Ascending aorta (tissue), 2 donors: ENCODE measurements at places on chromosomes 3 and 15.

- DNase-seq, result no peak
Measured at GRCh38 chr3:141904203-141904602, 27.8 kb downstream of the ATP1B3 start.

GRCh38 chr3:56983427-56983826 lies 77.0 kb upstream of the SPATA12 start:
- no peak for DNase-seq

DNA sequence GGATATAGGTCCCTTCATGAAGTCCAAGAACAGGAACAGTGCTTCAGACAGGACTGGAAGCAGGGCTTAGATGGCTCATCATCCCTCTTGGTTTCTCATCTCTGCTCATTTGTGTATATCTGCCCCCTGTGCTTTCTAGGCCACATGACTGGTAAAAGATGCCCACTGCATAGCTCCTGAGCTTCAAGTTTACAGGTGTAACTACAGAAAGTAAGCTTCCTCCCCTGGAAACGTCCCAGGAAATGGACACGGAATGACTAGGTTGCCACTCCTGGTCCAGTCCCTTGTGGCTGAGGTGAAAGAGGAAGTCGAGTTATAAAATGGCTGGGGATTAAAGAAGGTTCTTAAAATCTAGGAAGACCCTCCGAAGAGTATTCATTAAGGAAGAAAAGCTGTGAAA lies 32.5 kb downstream of the MYO5A start:
- DNase-seq, result no peak

- DNase-seq, result no peak
Measured at GRCh38 chr3:37240170-37240945, 66.0 kb upstream of the LRRFIP2 start.

DNA sequence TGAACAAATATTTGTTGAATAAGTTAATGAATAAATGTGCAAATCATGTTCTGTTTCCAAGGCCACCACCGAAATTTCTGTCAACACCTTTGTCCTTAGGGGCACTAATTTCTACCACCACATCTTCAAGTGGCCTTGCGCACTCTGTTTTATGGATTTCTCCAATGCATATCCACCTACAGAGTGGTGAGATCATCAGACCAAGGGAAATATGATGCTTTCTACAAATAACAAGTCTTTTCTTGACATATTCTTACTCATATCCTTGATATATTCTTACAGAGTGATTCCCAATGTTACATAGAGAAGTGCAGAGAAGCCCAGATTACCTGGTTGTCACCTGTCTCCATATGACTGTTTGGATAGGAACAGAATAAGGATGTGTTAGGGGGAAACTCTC lies 36.1 kb upstream of the TMCO5A start:
- no peak for DNase-seq

DNA sequence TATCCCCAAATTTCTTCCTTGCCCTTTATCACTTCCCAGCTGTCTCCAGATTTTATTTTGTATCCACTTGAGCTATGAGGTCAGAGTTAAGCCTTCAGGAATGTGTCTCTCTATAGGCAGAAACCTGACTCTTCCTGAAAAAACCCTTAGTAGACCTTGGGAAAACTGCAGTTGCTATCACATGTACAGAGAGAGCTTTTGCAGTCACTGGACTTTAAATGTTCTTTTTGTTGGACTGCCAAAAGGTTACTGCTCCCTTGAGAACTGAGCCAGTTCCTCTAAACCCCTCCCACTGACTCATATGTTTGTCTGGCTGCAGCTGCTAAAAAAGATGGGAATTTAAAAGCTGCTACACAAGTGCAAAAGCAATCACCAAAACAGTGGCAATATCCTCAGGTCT lies 169.1 kb upstream of the CCDC54 start:
- DNase-seq, result peak; percentile 76

DNA sequence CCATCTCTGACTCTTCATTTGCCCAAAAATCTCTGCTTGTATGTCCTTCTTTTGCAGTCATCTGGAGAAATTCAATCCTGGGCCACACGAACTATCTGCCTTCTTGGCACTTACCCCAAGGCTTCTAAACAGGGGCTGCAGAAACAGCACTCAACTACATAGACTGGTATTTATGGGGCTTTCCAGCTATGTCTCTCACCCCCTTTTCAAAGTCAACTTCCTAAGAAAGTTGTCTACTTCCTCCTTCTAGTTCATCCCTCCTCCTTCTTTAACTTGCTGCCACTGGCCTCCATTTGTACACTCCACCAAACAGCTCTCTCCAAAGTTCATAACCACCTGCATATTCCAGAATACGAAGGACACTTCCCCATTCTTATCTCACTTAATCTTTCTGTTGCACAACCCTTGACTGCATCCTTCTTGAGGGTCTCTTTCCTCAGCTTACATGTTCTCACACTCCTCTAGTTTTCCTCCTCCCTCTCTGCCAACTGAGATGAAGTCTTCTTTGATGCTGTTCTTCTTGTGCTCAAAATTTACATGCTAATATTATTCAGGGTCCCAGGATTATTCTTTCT lies 55.2 kb downstream of the PLD1 start:
- no peak for DNase-seq

GRCh38 chr3:63245726-63246241 lies 32.3 kb upstream of the SYNPR start:
- no peak for DNase-seq

DNA sequence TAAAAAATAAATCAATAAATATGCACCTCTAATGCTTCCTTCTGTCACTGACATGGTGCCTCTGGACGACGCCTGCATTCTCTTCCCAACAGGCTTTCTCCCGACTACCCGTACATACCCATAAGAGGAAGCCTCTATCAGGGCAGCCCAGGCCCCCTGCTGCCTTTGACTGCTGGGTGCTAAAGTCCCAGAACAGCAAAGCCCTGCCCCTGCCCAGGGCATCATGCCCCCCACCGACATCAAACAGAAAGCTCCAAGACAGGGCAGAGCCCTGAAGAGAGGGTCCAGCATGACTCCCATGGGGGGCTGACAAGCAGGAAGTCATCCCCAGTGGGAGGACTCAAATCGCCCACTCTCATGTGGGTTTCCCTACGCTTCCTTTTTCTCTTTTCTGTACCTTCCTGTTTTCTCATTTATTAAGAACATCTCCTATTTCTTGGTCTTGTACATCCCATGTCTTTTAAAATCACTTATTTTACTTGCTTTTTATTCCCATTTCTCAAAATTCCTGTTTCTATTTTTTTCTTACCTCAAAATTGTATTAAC lies 23.4 kb downstream of the XPC start:
- no peak for DNase-seq

DNA sequence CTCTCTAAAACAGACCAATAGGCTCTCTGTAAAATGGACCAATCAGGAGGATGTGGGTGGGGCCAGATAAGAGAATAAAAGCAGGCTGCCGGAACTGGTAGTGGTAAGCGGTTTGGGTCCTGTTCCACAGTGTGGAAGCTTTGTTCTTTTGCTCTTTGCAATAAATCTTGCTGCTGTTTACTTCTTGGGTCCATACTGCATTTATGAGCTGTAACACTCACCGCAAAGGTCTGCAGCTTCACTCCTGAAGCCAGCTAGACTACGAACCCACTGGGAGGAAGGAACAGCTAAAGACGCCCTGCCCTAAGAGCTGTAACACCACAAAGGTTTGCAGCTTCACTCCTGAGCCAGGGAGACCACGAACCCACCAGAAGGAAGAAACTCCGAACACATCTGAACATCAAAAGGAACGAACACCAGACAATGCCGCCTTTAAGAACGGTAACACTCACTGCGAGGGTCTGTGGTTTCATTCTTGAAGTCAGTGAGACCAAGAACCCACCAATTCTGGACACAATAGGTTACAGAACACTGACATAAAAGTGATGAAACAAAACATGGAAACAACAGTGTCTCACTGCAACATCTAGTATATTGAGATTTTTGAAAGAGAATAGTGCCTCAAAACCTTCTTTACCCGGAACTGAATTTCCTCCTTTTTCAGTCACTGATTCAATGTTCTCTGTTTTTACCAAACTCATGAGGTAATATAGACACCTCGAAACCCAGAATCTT lies 28.8 kb upstream of the PLSCR2 start:
- DNase-seq, result no peak

DNA sequence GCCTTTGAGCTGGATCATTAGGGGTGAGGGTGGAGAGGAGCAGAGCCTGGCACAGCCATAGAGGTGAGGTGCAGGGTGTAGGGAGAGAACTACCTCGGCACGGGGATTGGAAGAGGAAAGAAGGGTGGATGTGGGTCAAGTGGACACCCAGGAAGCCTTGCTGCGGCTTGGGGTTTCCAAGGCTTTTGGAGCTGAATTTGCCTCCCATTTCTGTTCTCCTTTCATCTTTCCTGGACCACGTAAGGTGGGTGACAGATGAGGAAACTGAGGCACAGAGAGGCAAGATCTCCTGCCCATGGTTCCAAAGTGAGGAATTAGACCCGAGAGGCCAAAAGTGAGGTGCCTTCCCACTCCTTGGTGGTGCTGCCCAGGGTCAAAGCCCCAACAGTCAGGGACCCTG lies 35.4 kb upstream of the SFMBT1 start:
- no peak for DNase-seq

DNA sequence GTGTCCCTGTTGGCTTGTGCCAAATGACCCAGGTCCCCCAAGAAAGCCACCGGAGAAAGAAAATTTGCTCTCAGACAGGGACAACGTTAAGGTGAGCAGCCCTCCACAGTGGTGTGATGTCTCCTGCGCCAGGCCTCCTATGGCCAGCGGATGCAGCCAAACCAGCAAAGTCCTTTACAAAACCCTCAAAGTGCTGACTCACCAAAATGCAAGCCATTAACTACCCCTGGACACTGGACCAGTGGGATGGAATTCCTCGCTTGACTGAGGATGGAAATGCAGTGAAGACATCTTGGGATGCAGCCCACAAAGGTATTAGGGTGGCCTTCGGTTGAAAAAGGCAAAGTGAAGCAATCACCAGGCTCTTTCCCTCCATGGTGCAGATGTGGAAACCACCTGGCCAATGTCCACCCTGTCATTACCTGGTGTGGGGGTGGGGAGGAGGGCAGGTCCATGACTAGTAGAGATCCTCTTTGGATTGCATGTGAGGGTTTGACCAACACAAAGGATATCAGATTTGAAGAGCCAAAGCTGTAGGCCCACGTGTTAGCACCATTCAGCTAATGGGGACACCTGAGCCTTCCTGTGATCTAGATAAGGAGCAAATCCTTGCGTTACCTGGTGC lies 127.4 kb upstream of the SLC6A11 start:
- DNase-seq, result no peak

DNA sequence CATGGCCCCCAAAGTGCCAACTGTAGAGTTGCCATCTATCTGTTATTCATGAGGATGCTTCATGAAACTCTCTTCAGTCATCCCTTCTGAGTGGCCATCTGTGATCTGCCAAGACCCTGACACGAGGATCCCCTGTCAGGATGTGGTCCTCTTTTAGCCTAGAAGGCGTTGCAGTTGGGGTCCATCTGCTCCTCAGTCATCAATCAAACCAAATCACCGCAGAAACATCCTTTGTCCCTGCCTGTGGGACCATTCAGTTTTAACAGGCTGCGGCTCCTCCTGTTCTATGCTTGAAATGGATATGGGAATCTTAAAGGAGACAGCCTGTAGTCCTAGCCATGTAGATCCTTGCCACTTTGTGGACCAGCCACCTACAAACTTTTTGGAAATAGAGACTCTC lies 5.9 kb upstream of the RPS27L start:
- no peak for DNase-seq

- DNase-seq, result no peak
Measured at GRCh38 chr3:166456286-166456685, 619.1 kb upstream of the BCHE start.

DNA sequence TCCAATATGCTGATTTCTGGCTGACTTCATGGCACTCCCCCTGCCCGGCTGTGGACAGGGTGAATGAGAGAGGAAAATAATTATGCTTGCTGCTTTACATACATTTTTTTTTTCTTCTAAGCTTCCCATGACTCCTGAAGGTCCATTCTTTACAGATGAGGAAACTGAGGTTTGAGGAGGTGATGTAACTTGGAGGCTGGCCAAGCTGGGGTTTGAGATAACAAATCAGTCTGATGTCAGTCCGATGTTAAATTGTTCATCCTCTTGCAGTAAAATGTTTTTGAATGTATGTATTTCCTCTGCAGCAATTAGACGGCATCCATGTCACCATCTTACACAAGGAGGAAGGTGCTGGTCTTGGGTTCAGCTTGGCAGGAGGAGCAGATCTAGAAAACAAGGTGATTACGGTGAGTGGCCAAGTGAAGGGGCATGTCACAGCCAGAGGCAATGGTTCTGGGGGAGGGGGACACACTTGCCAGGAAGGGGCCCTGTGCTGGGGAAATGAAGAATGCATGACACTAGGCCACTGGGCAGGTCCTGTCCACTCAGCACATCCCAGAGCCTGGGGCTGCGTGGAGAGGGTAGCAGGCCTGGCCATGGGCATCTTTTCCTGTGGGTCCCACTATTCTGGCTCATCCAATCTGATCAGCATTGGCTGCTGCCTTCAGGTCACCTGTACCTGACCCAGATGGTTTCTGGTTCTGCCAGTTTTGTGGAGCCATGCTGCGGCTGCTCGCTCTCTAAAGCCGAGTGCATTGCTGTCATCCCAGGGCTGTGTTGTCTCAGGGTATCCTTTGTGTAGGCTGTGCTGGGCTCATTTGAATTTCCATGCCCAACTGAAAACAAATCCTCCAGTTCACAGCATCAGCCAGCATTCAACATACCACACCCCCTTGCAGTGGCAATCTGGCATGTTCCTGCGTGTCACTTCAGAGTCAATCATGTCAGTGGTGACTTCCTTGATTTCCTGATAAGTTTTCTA lies 20.4 kb downstream of the STARD5 start:
- no peak for DNase-seq

DNA sequence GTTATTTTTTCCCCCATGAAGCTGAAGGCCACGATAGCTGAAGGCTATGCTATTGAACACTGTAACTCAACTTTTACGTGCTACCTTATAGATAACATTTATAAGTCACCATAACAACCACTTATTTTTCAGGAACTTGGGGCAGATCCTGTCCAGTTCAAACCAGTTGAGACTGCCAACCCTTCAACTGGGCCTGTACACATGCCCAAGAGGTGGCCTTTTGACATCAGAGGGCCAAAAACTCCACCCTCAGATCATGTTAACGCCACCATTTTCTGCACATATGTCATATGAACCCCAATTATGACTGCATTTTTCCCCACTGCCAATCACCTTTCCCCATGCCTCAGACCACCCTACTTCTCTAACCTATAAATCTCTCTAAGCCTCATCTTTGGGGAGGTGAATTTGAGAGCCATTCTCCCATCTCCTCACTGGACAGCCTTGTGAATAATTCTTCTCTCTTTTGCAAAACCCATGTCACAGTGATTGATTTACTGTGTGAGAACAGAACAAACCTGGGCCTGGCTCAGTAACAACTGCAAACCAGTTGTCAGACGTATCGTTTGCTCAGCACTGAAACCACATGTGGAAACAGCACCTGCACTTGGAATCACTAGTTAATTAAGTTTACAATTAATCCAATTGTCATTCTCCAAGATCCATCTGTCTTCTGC lies 42.5 kb downstream of the ZNF445 start:
- DNase-seq, result no peak

GRCh38 chr15:72155003-72155621 lies 36.9 kb downstream of the SENP8 start:
- DNase-seq, result peak; percentile 26

- no peak for DNase-seq
Measured at GRCh38 chr15:46681901-46682300, 1035.4 kb upstream of the SEMA6D start.
